ENCODE measurements at places on chromosomes 3 and 15.

- no peak for DNase-seq
Measured at GRCh38 chr3:100463646-100464155, 28.7 kb upstream of the TMEM45A start.

GRCh38 chr3:43794776-43795175 is 104.0 kb downstream of the ABHD5 start:
- no peak for DNase-seq

DNA sequence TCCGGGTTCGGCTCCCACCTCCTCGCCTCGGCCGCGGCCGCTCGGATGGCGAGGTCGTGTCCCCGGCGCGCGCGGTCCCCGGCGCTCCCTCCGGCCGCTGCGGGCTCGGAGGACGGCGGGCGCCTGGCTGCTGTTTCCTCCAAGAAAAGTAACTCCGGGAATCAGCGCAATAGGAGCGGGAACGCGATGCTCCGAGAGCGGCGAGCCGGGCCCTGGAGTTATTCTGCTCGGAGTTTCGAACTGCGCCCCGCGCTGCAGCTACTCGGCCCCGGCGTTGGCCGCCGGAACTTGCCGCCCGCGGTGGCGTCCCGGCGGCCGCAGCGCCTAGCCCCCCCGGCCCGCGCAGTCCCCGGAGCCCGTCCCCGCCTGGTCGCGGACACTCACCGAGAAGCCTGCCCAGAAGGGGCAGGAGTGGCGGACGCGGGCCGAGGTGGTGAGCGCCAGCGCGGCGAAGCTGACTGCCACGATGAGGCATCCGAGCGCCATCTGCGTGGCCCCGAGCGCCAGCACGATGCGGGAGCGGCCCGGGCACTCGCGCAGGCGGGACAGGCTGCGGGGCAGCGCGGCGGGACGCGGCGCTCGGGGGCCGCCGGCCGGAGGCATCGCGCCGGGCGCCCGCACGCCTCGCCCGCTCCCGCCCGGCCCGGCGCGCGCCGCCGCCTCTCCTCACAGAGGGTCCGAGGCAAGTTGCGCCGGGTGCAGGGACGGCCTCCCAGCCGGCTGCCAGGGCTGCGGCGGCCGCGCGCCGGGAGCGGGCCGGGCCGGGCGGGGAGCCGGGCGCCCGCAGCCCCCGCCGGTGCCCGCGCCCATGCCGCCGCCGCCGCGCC is 251.9 kb downstream of the TJP1 start:
- no peak for DNase-seq

- DNase-seq, result no peak
Measured at GRCh38 chr15:73125219-73125618, 73.0 kb downstream of the NEO1 start.

GRCh38 chr3:72383883-72384282 is 464.4 kb downstream of the SHQ1 start:
- no peak for DNase-seq

DNA sequence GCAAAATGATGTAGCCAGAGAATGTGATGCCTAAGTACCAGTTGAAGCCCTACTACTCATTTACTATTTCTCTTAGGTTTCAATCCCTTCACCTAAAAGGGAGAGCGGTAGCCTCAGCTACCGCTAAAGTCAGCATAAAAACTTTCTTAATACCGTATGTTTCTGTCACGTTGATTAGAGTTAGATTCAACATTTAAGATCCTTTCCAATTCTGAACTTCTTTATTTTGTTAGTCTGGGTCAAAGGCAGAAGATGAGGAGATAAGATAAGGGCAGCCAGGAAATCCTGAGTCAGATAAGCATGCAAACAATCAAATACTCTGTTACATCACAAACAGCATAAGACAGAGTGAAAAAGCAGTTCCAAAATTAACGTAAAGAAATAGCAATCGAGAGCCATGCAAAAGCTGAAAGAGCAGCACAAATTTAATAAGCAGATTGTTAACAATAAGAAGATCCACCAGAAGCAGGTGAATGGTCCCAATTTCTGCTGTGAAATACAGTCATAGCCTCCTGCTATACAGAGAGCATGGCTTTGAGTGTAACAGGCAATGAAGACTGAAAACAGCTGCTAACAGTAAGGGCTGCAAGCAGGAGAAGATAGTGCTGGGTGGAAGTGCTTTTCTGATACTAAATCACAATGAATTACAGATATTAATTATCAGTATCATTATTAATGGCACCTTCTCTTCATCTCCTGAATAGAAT is 3.0 kb downstream of the TMEM207 start:
- DNase-seq, result no peak

GRCh38 chr3:106610362-106610959 is 741.6 kb upstream of the CBLB start:
- DNase-seq, result no peak

DNA sequence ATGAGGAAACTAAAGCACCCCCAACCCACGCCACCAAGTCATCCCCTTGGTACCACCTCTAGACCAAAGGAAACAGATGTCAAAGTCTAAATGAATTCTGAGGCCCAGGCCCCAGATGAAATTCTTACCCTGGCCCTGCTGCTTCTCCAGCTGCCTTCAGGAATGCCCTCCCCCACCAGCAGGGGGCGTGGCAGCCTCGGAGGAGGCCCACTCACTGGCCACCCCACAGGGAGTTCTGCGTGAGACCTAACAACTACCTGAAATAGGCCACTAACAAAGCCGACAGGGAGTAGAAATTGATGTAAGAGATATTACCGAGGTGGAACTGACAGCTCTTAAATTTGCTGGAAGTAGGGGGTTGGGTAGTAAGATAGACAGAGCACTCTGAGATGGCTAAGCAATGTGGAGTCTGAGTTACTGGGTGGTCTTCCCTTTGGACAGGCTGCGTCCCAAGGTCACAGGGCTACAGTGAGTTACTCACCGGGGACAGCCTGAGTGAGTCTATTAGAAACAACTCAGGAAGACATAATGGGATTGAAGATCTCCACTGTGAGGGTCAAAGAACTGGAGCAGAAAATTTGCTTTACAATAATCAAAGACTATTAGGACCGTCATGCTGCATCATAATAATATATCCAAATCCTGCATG is 240.7 kb downstream of the SHOX2 start:
- peak; percentile 2 for DNase-seq

GRCh38 chr3:157127831-157128767 is 31.8 kb downstream of the CCNL1 start:
- peak; percentile 31 for DNase-seq

DNA sequence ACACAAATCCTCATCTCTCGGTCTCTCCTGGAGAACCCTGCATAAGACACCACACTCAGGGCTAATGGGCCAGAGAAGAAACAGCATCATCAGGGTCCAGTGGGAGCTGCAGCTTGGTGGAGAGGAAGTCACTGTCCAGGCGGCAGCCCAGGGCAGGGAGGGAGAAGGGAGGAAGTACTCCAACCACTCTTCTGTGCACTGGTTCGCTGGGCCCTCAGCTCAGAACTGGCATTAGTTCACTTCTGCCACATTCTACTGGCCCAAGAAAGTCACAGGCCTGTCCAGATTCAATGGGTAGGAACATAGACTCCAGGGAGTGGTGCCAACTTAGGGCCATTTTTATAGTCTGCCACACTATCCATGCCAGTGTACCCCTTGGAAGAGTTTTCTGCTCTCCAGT is 169.0 kb downstream of the ABHD5 start:
- no peak for DNase-seq

DNA sequence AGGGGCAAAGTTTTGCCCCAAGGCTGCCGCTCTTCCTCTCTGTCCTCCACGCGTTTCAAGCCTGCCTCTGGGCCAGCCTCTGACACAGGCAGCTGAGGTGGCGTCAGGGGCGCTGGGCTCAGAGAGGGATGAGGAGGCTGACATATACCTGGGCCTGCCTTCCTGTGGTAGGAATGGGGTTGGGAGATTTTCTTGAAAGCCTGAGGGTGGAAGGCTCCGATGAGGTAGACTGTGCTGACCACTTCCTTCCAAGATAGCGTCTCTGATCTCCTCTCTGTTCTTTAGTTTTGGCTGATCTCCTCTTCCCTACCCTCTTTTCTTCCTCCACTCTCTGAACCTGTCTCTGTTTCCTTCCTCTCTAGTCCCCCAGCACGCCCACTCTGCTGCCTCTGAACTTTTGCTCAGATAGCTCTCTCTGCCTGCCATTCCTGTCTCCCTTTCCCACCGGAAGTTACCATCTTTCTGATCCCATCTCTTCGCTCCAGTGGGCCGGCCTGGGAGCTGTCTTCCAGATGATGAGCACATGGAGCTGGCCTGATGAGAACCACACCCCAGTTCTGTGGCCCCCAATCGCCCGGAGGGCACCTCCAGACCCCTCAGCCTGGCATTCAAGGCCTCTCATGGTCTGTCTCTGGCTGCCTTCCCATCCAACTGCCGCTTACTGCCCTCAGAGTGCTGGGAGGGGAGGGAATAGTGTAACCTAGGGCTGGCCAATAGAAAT is 32.5 kb upstream of the LCTL start:
- DNase-seq, result no peak

- no peak for DNase-seq
Measured at GRCh38 chr3:196800742-196801434, 61.2 kb downstream of the PAK2 start.

DNA sequence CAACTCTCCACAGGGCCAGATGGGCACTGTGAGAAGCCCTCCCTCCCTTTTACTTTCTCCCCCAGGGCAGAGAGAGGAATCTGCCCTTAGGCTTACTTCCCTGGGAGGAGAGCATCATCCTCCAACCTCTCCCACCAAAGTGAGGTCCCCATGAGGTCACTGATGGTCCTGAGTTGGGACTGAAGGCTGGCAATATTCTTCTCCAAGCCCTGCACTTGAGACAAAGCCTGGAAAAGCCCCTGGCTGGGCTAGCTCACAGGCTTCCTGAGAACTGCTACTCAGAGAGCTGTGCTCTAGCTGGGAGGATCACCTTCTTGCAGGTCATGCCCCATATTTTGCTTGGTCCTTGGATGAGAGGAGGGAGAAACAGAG is 110.0 kb upstream of the MEF2A start:
- DNase-seq, result no peak

DNA sequence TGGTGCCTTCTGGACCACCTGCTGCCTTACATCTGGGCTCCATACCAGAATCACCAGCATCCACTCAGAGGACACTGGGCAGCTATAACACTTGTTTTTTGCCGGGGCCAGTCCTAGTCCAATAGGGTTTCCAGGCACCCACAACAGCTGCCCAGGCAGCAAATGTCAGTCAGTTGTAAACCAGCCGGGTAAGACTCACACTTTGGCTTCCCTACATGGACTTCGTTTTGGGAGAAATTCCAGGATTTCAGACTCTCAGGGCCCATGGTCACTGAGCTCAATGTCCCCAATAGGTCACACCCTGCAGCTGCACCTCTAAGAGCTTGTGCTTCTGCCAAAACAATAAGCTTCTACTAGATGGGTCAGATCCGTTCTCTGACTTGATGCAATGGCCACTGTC is 83.8 kb downstream of the FAM174B start:
- no peak for DNase-seq

DNA sequence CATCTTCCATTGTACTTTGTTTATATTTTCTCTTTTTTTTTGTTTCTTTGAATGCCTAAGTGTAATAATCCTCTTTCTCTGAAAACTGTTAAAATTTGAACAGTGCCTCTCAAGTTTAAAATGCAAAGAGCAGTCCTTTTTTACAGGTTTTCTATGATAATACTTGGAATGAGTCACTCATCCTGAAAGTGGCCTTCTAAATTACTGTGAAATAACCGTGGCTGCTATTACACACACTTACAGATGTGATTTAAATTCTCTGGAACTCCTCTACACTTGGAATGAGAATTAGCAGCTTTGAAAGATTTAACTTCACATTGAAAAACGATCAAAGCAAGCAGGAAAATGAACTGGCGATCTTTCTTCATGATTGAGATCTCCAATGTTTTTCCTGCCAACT is 105.9 kb downstream of the ROBO1 start:
- DNase-seq, result no peak

DNA sequence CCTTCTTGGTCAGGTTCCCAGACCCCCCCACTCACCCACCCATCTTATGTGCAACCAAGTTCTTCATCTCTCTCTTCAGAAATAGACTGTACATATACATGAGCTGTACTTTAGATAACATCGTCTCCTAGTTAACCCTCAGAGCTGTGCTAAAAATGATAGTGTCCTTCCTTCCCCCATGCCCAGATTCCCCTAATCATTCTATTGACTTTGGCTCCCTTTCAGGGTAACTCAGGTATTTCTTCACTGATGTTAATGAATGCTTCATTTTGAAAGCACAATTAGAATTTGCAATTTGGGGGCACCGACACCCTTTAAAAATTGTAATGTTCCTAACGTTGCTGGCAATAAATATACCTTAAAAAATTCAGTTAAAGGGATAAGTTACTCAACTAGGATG is 10.9 kb downstream of the PARP9 start:
- DNase-seq, result no peak

- DNase-seq, result no peak
Measured at GRCh38 chr3:105195260-105195659, 171.4 kb upstream of the ALCAM start.

DNA sequence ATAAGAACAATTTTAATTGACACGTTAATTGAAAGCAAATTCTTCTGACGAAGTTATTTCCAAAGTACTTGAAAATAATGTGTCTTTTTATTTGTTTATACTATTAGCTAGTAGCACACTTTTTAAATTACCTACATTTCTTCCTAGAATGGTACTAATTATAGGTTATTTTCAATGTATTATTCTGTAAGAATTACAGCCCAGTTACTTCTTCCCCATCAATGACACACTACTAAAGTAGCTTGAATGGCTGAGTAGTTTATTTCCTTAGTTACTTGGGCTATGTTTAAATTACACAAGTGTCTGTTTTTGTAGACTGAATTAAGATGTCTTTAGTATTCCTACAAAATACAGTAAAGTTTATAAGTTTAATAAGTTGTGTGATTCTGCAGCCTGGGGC is 217.6 kb upstream of the IL12A start:
- DNase-seq, result no peak

DNA sequence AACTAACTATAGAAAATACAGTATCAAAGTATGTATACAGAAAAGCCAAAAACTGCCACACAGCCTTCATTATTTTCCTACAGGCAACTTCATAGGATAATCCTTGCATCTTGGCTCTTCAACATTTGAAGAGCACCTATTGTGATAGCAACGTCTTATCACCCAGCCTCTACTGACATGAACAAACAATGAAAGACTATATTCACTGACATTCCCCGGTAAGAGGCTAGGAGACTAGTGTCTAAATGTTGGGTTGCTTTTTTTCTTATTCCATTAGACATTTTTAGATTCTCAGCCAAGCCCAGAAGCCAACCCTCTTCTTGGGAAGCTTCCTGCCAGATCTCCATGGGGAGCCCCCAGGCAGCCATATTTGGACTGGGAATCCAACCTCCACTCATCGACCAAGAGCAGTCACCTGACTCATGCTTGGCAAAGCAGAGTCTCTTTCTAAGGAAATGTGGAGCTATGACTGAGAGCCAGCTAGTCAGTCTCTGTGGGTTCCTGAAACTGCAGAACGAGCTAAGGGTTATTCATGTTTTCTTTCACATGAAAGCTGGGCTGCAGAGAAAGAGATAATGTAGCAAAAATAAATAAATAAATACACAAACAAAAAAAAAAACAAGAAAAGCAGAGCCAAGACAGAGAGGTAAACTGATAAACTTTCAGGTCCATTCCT is 227.5 kb downstream of the MAGI1 start:
- DNase-seq, result no peak

- no peak for DNase-seq
Measured at GRCh38 chr3:159260049-159260662, 458.3 kb downstream of the MFSD1 start.

DNA sequence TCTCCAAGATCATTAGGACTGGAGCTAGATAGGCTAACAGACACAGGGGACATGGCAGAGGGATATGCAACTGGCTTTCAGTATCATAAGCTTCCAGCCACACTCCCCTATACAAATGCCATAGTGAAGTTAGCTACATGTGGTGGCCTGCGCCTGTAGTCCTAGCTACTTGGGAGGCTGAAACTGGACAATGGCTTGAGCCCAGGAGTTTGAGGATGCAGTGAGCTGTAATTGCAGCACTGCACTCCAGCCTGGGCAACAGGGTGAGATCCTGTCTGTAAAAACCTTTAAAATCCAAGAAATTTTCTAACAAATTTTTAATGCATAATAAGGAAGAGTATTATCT is 37.3 kb downstream of the DLG1 start:
- no peak for DNase-seq

Data from activated CD4-positive, alpha-beta T cell treated with anti-CD3 and anti-CD28 coated beads, Interleukin-2, amount 50 U/mL, for 24 hours (primary cell).